RWPE2 (cell line): ENCODE measurements at places on chromosomes 7 and 10.

DNA sequence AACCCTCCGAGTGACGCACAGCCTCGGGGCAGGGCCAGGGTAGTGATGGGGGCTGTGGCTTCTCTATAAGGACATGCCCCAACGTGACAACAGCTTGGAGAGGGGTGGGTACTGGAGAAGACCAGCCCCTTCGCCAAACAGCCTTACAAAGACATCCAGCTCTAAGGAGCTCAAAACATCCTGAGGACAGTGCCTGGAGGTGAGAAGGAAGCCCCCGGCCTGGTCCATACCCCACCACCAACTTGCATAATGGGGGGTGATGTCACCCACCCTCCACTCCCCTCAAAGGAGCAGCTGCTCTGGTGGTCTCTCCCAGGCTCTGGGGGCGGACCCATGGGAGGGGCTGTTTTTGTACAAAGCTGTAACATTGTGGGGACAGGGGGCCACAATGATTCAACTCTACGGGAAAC lies 15.1 kb downstream of the PRSS2 start:
- no peak for DNase-seq

GRCh38 chr7:91265693-91266066 lies 1.4 kb downstream of the FZD1 start:
- no peak for DNase-seq

- DNase-seq: no peak
Observed at GRCh38 chr7:118239014-118239413, 14.5 kb downstream of the ANKRD7 start.

DNA sequence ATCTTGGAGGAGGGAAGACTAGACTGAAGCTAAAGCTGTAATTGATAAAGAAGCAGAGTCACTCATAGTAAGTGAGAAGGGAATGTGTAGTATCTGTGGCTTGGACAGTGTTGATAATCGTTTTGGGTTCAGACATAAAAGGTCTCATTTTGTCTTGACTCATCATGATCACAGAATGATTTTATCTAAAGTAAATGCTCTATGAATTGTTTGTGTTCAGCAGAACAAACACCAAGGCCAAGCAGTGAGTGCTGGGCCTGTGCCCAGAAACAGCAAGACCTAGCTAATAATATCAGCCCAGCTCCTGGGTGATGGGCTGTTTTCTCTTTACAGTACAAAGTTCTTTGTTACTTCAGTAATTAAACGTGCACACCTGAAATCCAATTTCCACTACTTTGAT lies 26.7 kb upstream of the CD36 start:
- DNase-seq: no peak

DNA sequence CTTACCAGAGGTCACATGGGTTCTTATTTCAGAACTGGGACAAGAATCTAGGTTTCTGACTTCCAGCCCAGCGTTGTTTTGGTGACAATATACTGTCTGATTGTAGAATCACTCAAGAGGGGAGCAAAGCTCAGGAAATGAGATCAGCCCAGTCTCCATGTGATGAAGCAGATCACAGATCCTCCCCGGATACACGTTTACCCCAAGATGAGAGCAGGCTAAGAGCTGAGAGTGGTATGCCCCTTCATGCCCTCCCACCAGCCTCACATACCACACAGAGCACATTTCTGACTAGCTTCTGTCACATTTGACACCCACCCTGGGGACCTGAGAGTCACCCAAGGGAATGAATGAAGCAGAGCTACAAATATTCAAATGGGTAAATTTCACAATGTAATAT lies 27.1 kb upstream of the PRKCQ start:
- no peak for DNase-seq

DNA sequence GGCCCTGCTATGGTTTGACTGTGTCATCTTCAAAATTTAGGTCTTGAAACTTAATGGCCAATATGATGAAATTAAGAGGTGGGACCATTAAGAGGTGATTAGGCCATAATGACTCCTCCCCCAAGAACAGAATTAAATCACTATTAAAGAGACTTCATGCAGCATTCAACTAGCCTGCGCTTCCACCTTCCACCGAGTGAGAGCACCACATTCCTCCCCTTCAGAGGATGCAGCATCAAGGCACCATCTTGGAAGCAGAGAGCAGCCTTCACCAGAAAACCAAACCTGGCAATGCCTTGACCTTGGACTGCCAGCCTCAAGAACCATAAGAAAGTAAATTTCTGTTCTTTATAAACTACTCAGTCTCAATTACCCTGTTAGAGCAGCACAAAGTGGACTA lies 371.1 kb upstream of the NFE2L3 start:
- DNase-seq: no peak

DNA sequence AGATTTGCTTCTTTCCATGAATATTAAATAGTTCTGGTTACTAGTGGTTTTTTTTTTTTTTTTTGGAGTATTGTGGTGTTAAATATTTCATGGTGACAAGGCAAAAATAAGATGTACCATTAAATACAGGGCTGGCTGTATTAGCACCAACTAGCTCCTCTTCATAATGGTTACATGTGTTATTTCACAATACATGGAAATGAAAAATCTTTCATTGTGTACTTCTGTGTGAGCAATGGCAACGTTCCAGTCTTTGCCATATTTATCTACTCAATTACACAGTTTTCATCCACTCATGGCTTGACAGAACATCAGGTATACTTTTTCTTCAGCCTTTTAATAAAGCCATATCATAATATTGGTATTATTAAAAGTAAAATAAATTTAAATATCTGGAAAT lies 394.7 kb upstream of the GRM3 start:
- no peak for DNase-seq

DNA sequence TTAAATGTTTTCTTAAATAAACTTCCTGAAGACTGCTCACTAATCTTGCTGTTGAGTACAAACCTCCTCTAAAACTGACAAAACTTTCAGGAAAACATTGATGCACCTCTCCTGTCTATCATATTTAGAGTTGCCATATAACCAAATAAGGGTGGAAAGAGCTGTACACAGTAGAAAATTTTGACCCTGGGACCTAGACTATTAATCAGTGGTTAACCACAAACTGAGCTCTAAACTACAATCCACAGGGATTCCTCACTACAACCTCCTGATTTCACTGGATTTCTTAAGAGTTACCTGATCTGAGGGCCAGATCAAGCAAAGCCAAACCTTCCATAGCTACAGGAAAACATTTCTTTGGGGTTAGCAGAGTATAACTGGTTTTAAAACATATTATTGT lies 39.9 kb upstream of the WNT16 start:
- DNase-seq: no peak
